NAMALWA (cell line): ENCODE measurements at places on chromosomes 7 and 10.

DNA sequence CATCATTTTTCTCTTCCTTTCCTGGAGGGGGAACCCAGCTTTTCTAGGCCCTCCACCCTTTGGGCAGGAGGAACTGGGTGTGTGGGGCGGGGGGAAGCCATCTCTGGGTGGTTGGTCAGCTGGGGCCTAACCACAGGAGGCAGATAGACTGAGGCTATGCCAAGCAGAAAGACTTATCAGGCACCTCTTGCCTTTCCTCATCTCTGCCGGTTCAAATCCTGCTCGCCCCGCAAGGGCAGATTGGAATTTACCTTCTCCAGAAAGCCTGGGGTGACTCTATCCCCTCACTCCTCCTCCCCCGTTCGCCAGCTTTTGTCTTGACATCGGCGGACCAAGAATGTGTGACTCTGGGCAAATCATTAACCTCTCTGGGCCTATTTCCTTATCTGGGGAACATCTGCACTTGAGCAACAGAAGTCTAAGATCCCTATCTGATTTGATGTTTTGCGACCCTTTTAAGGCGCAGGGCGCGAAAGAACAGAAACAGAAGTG lies 584 bp upstream of the GARS1 start:
- peak; percentile 72 for DNase-seq

DNA sequence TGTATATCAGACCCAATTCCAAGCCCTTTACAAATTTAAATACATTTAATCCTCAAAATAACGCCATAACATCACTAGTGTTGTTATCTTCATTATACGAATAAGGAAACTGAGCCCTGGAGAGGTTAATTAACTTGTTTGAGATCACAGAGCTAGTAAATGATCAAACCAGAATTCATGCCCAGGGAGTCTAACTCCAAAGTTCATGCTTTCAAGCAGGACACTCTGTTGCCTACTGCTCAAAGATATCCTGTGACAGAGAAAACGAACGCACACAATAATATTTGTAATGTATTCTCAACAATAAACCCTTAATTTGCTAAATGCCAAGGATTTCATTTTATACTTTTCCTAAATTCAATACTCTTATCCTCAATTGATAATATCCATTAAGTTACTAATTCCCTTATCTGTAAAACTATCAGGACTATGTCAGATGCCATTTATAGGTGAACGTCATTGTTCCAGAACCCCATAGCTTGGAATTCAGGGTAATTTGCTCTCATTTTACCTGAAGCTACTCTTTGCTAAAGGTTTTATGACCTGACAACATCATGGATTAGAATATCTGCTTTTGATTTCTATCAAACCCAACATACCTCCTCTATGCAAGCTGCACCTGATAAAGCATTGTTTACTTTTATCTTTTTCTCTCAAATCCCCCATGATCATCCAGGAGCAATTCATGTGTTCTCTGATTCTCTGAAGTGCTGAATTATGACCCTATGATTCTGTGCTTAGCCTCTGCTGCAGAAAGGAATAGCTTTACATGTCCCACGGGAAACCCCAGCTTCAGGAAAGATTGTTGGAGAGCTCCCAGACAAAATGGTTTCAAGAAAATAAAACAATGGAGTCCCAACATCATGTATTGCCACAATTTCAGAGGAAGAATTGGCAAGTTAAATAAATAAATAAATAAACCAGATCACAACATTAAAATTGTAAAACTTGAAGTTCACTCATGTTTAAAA lies 150.2 kb upstream of the CDK1 start:
- DNase-seq, result no peak

GRCh38 chr7:48742079-48742798 lies 182.1 kb upstream of the CDC14C start:
- no peak for DNase-seq

GRCh38 chr7:1249731-1250130 lies 17.1 kb downstream of the UNCX start:
- DNase-seq, result no peak

GRCh38 chr10:77422491-77423338 lies 214.9 kb downstream of the KCNMA1 start:
- no peak for DNase-seq

DNA sequence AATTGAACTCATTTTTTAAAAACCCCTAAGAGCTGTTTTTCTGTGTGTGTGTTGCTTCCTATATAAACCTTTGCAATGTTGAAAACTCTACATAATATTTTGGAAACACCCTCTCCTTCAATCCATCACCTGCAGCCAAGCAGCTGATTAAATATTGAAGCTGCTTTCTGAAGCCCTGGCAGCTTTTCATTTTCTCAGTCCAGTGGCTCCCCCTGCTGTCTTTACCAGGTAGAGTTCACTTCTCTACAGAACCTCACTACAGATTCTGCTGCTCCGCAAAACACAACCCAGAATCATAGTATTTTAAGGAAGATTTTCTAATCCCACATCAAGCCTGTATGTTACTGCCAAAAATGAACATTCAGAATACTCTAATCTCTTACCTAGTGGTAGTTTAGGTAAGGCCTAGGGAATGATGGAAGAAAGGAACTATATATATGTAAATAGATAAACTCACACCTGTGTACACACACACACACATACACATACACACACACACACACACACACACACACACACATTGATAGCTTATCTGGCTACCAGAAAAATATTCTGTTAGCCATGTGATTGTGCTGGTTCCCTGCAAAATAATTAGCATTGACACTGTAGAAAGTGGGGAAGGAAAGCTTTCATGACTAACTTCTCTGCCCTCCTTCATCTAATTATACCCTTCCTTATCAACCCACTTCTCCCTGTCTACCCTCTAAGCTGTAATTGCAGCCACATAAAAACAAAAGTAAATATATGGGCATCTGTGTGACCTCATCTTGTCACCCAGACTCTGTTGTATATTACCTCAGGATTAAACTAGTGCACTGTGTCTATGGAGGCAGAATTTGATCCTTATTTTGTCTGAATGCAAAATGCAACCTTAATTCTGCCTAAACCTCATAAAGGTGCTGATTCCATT lies 229.5 kb upstream of the FZD1 start:
- DNase-seq, result peak; percentile 77

DNA sequence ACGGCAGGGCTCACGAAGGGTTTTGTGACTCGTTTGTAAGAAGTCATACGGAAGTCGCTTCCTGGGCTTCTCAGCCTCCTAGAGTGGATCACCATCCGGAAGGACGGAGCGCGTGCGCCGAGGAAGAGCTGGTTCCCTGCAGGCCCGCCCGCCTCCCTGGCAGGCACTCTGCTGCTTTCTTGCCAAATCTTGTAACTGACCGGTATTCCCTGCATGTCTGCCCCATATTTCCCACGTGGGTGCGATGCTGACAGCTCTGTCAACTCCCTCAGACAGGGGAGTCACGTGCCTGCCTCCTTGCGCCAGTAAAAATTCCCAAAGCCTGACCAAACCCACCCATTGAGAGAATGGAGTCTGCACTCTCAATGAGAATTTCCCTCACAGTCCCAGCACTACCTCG lies 12.7 kb downstream of the SHH start:
- DNase-seq, result no peak

DNA sequence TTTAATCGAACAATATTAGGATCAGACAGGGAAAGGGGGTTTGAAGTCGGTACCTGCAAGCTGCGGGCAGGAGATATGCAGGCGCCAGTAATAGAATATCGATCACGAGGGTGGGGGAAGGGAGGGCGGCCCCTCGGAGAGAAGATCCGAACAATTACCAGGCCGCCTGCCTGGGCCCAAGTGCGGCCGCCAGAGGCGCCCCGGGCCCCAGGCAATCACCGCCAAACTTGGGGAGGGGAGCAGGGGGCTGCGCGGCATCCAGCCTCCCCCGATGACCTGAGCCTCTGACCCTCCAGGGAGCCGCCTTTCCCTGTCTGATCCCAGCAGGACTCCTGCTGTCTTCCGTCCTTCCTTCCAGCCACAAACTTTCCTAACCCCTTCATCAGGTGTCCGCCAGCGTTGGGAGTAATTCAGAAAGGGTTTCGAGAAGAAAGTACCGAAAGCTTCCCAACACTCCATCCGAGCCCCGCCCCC lies 1.1 kb downstream of the NKX1-2 start:
- no peak for DNase-seq

DNA sequence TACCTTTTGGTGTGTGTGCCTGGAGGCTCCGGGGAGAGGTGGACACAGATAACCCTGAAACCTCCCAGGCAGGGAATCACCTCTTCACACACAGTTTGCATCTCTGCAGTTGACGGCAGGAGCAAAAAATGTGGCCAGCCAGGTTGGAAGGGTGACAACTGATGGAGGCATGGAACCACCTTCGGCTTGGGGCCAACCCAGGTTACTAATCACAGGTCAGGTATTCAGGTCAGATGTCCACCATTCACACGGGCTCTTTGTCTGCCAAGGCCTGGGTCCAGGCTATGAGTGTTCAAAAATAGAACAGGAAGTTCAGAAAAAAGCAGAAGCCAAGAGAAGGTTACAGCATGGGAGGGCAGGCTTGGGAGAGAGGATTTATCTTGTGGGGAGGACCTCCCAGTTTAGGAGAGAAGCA lies 137.2 kb upstream of the EFCAB10 start:
- no peak for DNase-seq

- DNase-seq, result no peak
Measured at GRCh38 chr7:130258494-130259078, 8.1 kb upstream of the CPA2 start.

DNA sequence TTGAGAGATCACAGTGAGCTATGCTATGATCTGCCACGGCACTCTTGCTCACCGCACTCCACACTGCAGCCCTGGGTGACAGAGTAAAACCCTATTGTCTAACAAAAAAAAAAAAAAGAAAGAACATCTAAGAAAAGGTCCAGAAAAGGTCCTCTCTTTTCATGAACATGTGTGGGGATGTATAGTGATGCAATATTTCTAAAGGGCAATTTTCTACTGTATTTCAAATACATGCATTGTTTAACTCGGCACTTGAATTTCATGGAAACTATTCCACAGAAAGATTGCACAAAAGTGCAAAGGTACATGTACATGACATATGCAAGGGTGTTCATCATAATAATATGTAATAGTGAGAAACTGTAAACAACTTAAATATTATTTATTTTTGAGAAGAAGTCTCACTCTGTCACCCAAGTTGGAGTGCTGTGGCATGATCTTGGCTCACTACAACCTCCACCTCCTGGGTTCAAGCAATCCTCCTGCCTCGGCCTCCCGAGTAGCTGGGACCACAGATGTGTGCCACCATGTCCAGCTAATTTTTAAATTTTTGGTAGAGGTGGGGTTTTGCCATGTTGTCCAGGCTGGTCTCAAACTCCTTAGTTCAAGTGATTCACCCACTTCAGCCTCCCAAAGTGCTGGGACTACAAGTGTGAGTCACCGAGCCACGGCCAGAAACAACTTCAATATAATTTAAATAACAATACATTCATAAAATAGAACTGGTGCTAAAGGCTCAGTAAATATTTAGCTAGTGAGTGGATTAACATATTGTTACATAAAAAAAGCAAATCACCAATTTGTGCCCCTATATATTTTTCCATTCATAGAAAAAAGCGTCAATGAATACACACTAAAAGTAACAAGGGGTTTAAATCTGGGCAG lies 1.3 kb upstream of the PPRC1 start:
- DNase-seq, result no peak

DNA sequence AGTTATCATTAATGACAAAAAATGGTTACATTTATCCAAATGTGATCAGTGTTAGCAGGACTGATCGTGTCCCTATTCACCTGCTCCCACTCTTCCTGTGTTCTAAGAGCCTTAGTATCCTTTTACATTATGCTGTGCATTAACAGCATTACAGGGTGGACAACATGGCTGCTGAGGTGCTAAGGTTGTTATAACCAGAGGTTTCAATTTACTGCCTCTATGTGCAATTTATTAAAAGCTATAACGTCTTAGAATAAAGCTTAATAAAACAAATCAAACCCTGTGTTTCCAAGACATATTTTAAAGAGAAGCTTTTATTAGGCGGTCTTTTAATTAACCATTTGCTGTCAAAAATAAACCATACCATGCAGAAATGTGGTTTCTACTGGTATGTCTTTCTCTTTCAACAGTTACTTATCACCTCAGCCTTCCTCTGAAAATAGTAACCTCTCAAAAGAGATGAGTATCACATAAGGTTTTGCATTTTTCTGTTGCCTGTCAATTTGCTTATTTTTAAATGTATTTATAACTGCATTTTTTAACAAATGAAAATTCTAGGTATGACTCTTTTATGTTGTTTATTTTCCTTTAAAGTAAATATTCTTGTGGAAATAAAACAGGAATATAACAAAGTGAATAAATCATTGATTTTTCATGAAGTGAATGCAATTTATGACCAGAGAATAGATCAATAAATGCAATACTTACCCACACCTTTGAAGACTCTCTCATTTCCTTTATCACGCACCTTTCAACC lies 849.8 kb upstream of the SORCS1 start:
- DNase-seq, result no peak

- no peak for DNase-seq
Measured at GRCh38 chr7:135731-136645, 56.4 kb upstream of the FAM20C start.

DNA sequence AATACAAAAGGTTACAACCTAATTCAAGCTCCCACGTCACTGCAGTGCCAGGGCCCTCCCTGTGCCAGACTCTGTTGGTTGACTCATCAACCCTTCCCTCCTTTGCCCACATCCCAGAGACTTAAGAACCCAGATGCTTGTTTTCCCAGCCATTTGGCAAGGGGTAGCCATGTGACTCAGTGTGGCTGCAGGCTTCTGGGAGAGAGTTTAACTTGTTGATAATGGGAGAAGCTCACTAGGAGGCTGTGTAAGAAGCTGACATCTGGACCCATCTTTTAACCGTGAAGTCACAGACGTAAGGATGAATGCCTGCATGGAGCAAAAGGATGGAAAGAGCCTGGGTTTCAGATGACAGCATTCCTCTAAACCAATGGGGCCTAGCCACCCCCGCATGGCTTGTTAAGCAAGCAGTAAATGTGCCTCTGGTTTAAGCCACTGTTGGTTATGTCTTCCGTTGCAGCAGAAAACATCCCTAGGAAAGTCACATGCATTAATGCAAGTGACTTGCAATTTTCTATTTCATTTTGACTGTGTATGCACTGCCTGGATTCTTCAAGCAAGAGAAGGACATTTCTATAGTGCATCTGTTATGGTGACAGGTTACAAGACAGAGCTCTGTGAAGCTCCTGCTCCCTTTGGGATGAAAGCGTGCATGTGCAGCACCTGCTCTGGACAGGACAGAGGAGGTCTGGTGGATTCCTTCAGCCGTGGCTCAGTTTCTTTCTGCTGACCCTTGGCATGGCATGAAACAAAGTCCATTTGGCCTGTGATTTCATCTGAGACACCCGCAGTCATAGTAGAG lies 57.5 kb upstream of the CREB5 start:
- DNase-seq, result no peak
